ENCODE measurements at places on chromosomes 6 and 20. TPM values are rescaled to one million over a fixed set of nuclear protein-coding genes. Genes with fewer than 3 reads are reported as not detected.

HAO1 gene
- not detected for total RNA-seq

MACROD2 gene
- 0.51 TPM for total RNA-seq

OR2H2 gene
- total RNA-seq, result not detected

PHACTR1 gene
- not detected for total RNA-seq

C6orf52 gene
- total RNA-seq, result 1.7 TPM

APMAP gene
- 190 TPM for total RNA-seq

SLC22A3 gene
- 59.2 TPM for total RNA-seq

NHLRC1 gene
- total RNA-seq, result 1.6 TPM

THBS2 gene
- 0.09 TPM for total RNA-seq

RUNX2 gene
- total RNA-seq, result 1.9 TPM

NT5E gene
- total RNA-seq, result 21.7 TPM

RAB22A gene
- total RNA-seq, result 10.8 TPM

HLA-DQA1 gene
- not detected for total RNA-seq

FAM209B gene
- total RNA-seq, result 0.28 TPM

ELMO2 gene
- total RNA-seq, result 21.9 TPM

HMGA1 gene
- 525 TPM for total RNA-seq

WFDC11 gene
- not detected for total RNA-seq

IL17F gene
- not detected for total RNA-seq

ATP6V1G2 gene
- 0.78 TPM for total RNA-seq

C6orf62 gene
- 51.4 TPM for total RNA-seq

CD109 gene
- 81.2 TPM for total RNA-seq

TRIM10 gene
- total RNA-seq, result not detected

DYNLT2 gene
- total RNA-seq, result 0.59 TPM

CASS4 gene
- total RNA-seq, result 0.07 TPM

ANGPT4 gene
- total RNA-seq, result 0.04 TPM

GJA10 gene
- total RNA-seq, result not detected

SERPINB1 gene
- 47.3 TPM for total RNA-seq

CLPSL1 gene
- not detected for total RNA-seq

TAP1 gene
- 33.3 TPM for total RNA-seq

Data from A549 treated with dexamethasone at 1 μM for 4 hours (cell line).